CD8-positive, alpha-beta memory T cell (primary cell): ENCODE measurements at places on chromosomes 16 and 17. TPM values are rescaled to one million over a fixed set of nuclear protein-coding genes. Genes with fewer than 3 reads are reported as not detected.

GRCh38 chr17:66331038-66331816 is 28.8 kb downstream of the PRKCA start:
- no peaks in the 10 kb centered on the region for H3K27me3 ChIP-seq
- peaks cover 83% of the 10 kb centered on the region for H3K4me1 ChIP-seq
- H3K36me3 ChIP-seq: no peaks in the 10 kb centered on the region
- peak overlapping the region; percentile 39 for H3K27ac ChIP-seq
- peak; percentile 45 for DNase-seq

GRCh38 chr17:65799454-65799853 is 238.0 kb upstream of the AXIN2 start:
- DNase-seq: no peak
- H3K4me1 ChIP-seq: no peaks in the 10 kb centered on the region
- no peaks in the 10 kb centered on the region for H3K36me3 ChIP-seq
- no peak overlapping the region for H3K4me3 ChIP-seq

DNA sequence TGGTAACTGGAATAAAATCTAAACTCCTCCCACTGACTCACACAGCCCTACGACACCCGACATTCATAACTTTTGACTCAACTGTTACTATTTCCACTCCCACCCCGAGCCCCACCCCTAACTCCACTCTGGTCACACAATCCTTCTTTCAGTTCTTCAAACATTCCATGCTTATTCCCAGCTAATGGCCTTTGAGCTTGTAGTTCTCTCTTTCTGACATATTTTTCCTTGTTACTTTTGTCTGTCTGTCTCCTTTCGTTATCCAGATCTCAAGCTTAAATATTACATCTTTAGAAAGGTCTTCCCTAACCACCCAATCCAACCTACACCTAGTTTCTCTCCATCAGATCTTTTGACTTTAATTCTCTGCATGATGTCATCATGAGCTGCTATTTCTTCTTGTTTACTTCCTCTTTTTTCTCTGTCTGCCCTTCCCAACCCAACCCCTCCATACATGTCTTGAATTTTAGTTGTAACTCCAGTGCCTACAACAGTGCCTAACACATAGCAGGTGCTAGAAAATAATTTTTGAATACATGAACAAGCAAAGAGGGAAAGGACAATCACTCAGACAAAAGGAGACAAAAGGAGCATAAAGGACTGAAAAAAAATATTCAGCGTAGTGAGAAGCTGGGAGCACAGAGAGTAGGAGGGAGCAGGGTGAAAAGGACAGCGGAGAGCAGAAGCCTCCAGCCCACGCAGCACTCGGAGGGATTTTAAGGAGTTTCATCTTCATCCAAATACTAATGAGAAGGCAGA is 65.2 kb upstream of the SMIM36 start:
- peak overlapping the region; percentile 55 for H3K4me3 ChIP-seq
- no peaks in the 10 kb centered on the region for H3K36me3 ChIP-seq
- no peak for DNase-seq
- H3K27me3 ChIP-seq: no peaks in the 10 kb centered on the region

DNA sequence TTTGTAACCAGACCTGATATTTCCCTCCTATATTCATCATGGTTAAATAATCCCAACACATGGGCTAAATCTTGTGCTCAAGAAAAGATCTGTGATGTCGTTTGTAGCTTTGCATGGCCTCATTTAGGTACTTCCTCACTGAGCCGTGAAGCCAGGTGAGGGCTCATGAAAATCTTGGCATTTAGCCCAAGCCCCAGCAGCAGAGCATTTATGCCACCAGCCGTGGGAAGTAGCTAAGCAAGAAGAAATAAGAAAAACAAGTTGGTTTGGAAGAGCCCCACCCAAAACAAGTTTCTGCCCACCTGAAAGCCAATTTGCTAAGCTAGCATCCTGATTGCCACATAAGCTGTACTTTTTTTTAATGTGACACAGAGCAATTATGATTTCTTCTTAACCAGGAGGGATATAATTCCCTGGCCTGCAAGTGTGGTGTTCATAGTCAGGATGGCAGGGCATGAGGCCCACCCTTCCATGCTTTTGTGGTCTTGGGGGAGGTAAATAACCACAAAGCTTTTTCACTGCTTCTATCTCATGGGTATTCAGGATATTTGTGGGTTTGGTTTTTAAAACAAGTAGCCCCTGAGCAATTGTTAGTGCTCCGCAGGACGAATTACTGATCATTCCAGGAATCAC is 10.5 kb downstream of the TMIGD1 start:
- H3K4me1 ChIP-seq: peaks cover 25% of the 10 kb centered on the region
- no peaks in the 10 kb centered on the region for H3K36me3 ChIP-seq
- H3K27me3 ChIP-seq: no peaks in the 10 kb centered on the region
- H3K27ac ChIP-seq: peak overlapping the region; percentile 15

GRCh38 chr17:43877031-43877430 is 30.1 kb downstream of the CD300LG start:
- H3K36me3 ChIP-seq: no peaks in the 10 kb centered on the region
- no peak for DNase-seq
- no peaks in the 10 kb centered on the region for H3K4me1 ChIP-seq
- no peaks in the 10 kb centered on the region for H3K27me3 ChIP-seq
- H3K4me3 ChIP-seq: no peak overlapping the region

DNA sequence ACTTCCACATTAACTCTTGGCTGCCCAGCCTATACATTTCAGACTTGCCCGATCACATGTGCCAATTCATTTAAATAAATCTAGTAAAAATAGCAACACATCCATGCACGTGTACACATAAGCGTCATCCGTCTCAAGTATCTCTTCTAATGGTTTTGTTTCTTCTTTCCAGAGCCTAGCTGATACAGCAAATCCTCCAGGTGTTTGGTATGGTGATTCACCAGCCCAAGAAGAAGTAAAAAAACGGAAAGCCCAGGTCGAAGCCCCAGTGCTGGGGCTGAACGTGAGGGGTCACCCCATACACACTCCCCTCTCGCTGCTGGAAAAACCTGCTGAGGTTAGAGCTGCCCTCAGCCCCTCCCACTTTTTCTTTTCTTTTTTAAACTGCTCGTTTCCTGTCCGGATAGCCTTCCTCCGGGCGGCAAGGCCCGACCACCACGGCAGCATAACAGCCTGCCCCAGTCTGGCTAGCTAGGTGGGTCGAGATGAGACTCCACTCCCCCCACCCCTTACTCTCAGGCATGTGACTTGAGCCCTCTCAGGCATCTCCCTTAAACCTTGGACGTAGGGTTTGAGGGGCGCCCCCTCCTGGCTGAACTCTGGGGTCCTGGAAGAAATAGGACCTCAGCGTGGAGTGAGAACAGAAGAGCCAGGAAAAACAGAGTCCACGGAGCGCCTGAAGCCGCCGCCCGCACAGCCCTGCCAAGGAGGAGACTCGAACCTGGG is 13.9 kb upstream of the OR1F1 start:
- no peaks in the 10 kb centered on the region for H3K36me3 ChIP-seq
- H3K27me3 ChIP-seq: peaks cover 42% of the 10 kb centered on the region
- DNase-seq: no peak
- no peak overlapping the region for H3K27ac ChIP-seq

DNA sequence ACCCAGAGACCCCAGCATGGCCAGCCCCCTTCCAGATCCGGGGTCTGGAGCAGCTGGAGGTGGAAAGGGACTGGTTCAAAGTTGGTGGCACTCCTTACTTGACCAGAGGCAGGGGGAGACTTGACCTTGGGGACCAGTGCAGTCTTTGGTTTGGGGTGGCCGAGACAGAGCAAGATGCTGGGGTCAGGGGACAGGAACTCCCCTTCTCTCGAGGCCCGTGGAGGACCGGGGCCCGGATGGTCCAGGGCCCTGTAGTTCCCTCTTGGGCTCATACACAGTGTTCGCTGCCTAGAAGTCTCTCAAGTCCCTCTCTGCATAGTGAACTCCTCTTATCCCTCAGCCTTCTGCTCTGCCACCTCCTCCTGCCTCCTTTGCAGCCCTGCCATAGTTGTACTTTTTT is 601 bp upstream of the PRSS33 start:
- H3K36me3 ChIP-seq: no peaks in the 10 kb centered on the region
- peaks cover 12% of the 10 kb centered on the region for H3K4me1 ChIP-seq
- DNase-seq: no peak

GRCh38 chr16:84302111-84302954 is 7.7 kb downstream of the WFDC1 start:
- H3K4me1 ChIP-seq: no peaks in the 10 kb centered on the region
- H3K27me3 ChIP-seq: no peaks in the 10 kb centered on the region
- no peak overlapping the region for H3K4me3 ChIP-seq
- H3K27ac ChIP-seq: no peak overlapping the region
- no peak for DNase-seq

DNA sequence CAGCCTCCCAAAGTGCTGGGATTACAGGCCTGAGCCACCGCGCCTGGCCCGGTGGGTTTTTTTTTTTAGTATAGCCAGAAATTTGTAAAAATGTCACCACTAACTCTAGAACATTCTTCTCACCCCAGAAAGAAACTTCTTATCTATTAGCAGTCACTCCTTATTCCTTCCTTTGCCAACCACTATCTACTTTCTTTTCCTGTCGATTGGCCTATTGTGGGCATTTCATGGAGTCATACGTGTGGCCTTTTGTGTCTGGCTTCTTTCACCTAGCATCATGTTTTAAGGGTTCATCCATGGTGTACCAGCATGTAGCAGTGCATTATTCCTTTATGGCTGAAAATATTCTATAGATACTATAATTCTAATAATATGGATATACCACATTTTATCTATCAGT is 3.6 kb downstream of the CYB5D2 start:
- H3K4me1 ChIP-seq: peaks cover 15% of the 10 kb centered on the region
- DNase-seq: no peak
- no peak overlapping the region for H3K4me3 ChIP-seq
- no peaks in the 10 kb centered on the region for H3K27me3 ChIP-seq

DNA sequence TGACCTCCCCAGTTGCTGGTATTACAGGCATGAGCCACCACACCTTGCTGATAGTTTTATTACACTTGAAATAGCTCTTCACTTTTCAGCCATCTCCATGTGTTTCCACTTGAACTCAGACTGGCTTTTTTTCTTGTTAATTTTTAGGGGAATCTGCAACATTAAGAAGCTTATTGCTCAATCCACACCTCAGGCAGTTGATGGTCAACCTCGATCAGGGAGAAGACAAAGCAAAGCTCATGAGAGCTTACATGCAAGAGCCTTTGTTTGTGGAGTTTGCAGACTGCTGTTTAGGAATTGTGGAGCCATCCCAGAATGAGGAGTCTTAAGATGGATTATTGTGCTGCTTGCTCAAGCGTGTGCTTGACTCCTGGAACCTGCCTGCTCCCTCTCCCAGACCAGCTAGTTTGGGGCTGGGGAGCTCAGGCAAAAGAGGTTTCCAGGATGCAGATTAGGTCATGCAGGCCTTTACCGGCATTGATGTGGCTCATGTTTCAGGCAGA is 8.6 kb downstream of the ZNHIT3 start:
- H3K4me1 ChIP-seq: peaks cover 6% of the 10 kb centered on the region
- DNase-seq: no peak
- no peaks in the 10 kb centered on the region for H3K27me3 ChIP-seq
- H3K4me3 ChIP-seq: no peak overlapping the region
- H3K27ac ChIP-seq: no peak overlapping the region

DNA sequence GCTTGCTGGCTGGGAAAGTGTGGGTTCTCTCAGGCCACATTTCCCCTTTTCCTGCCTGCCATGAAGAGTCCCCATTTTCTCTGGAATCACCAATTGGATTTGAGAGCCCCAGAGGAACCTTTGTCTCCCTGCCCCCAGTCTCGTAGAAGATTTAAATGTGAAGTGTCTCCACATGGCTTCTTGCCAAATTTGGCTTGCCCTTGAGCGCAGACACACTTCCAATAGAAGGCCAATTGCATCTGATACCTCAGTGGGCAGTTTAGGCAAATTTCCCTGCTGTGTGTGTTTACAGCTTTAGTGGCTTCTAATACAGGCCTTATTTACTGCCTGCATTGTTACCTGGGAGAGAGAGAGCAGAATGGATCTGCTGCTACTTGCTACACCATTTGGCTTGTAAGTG is 29.7 kb downstream of the CDK5R1 start:
- peaks cover 55% of the 10 kb centered on the region for H3K4me1 ChIP-seq
- no peak for DNase-seq
- no peaks in the 10 kb centered on the region for H3K27me3 ChIP-seq
- H3K36me3 ChIP-seq: no peaks in the 10 kb centered on the region

DNA sequence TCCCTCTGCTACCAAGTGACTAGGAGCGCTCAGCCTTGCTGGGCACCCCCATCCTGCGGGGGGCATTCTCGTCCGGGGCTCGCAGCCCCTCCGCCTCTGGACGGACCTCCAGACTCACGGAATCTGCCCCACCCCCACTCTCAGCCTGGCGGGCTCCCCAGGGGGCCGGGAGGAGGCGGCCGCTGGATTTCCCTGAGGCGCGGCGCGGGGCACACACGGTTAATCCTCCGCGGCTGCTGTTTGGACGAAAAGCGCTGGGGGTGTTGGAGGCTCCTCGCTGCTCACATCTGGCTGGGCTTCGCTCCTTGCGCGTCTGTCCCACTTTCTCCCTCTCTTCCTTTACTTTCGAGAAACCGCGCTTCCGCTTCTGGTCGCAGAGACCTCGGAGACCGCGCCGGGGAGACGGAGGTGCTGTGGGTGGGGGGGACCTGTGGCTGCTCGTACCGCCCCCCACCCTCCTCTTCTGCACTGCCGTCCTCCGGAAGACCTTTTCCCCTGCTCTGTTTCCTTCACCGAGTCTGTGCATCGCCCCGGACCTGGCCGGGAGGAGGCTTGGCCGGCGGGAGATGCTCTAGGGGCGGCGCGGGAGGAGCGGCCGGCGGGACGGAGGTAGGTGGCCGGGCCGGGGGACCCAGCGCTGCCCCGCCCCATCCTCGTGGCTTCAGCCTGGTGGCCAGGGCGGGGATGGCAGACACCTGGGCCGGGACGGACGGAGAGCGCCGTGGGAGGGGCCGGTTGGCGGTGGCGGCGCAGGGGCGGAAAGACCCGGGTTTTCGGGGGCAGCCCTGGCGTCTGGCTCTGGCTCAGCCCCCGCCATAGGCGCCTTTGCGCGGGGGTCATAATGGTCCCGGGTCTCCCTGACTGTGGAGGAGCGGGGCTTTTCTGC is at the start of gene C1QTNF1:
TSS of gene C1QTNF1 (plus strand) at position 284 of the 886 bp plus-strand sequence. CDS start 19,800 bp downstream, outside the sequence.
- DNase-seq: peak; percentile 18
- H3K36me3 ChIP-seq: no peaks in the 10 kb centered on the region
- H3K27me3 ChIP-seq: peaks cover 11% of the 10 kb centered on the region
- H3K4me1 ChIP-seq: peaks cover 4% of the 10 kb centered on the region
- peak within 1 kb of the TSS; percentile 51 for H3K4me3 ChIP-seq

GRCh38 chr16:23700093-23700492 is 12.9 kb downstream of the ERN2 start:
- no peaks in the 10 kb centered on the region for H3K36me3 ChIP-seq
- no peak overlapping the region for H3K27ac ChIP-seq
- DNase-seq: no peak
- peaks cover 10% of the 10 kb centered on the region for H3K4me1 ChIP-seq
- no peaks in the 10 kb centered on the region for H3K27me3 ChIP-seq
- no peak overlapping the region for H3K4me3 ChIP-seq

GRCh38 chr16:608019-608418 is 18.2 kb downstream of the RAB40C start:
- H3K36me3 ChIP-seq: no peaks in the 10 kb centered on the region
- no peak overlapping the region for H3K4me3 ChIP-seq
- no peak overlapping the region for H3K27ac ChIP-seq
- no peaks in the 10 kb centered on the region for H3K27me3 ChIP-seq
- DNase-seq: no peak

The HOXB7 gene
- 0.96 TPM for total RNA-seq

The HLF gene
- 0.81 TPM for total RNA-seq

The RNF43 gene
- 0.47 TPM for total RNA-seq

The SP6 gene
- total RNA-seq: 0.09 TPM

The PLXDC1 gene
- 2.5 TPM for total RNA-seq

The DNAH3 gene
- not detected for total RNA-seq

The TNFSF13 gene
- total RNA-seq: 0.80 TPM

The WFIKKN1 gene
- total RNA-seq: 0.22 TPM
